CD4-positive, alpha-beta memory T cell (primary cell): ENCODE measurements at places on chromosomes 11 and 22. TPM values are rescaled to one million over a fixed set of nuclear protein-coding genes. Genes with fewer than 3 reads are reported as not detected.

Gene DDI1
- not detected for total RNA-seq

Gene C11orf87
- total RNA-seq = not detected

Gene ELMOD1
- not detected for total RNA-seq

- H3K27ac ChIP-seq = peak overlapping the region; percentile 44
- H3K4me3 ChIP-seq = peak overlapping the region; percentile 7
- no peaks in the 10 kb centered on the region for H3K27me3 ChIP-seq
- peaks cover 33% of the 10 kb centered on the region for H3K4me1 ChIP-seq
- DNase-seq = peak; percentile 38
Measured at GRCh38 chr11:72519220-72519881, 85.0 kb upstream of the CLPB start.

DNA sequence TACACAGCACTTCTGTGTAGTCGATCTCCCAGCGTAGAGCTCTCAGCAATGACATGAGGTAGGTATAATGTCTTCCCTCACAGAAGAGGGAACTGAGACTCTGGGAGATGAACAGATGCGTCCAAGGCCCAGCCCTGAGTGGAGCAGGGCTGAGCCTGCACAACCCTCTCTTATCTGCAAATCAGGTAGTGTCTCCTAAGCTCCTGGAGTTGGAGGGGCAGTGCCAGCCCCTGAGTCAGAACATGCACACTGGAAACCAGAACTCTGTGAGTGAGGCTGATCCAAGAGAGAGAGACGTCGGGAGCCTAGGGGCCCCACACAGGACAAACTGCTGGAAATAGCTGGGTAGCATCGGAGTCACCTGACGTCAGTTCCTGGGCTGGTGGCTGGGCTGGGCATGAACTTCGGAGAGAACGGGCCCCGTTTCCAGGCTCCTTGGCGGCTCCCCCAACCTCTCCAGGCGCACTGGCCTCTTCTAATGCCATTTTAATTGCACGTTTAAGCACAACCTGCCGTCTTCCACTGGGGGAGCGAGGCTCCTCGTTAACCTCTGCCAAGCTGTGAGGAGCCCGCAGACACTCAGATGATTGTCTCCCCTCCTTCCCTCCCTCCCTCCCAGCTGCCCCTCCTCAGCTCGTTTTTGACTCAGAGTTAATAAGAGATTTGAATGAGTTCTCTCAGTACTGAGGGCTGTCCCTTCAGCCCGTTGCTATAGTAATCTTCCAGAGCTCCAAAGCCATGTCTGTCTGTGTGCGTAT lies 191.2 kb upstream of the TBCEL start:
- no peak overlapping the region for H3K27ac ChIP-seq
- H3K36me3 ChIP-seq = no peaks in the 10 kb centered on the region
- no peaks in the 10 kb centered on the region for H3K27me3 ChIP-seq
- DNase-seq = no peak
- H3K4me3 ChIP-seq = no peak overlapping the region
